ENCODE measurements at places on chromosomes 12 and 14. TPM values are rescaled to one million over a fixed set of nuclear protein-coding genes. Genes with fewer than 3 reads are reported as not detected.
A peak's percentile ranks its signal among the peaks of the same experiment; 100 is the strongest.

GRCh38 chr14:100056431-100056830 lies 8.8 kb upstream of the EVL start:
- no peak for DNase-seq

GRCh38 chr12:129534966-129535750 lies 368.7 kb downstream of the TMEM132D start:
- no peak for DNase-seq

- DNase-seq: no peak
These were observed 15.2 kb downstream of the MED6 start for GRCh38 chr14:70585231-70585630.

GRCh38 chr14:85079842-85080730 lies 449.9 kb upstream of the FLRT2 start:
- DNase-seq: no peak

- no peak for DNase-seq
These were observed 1027.4 kb downstream of the FSCB start for GRCh38 chr14:43479596-43480195.

GRCh38 chr12:113114447-113115178 lies 20.9 kb downstream of the RASAL1 start:
- DNase-seq: no peak

- DNase-seq: no peak
These were observed 289.5 kb downstream of the TMEM132D start for GRCh38 chr12:129614221-129614885.

DNA sequence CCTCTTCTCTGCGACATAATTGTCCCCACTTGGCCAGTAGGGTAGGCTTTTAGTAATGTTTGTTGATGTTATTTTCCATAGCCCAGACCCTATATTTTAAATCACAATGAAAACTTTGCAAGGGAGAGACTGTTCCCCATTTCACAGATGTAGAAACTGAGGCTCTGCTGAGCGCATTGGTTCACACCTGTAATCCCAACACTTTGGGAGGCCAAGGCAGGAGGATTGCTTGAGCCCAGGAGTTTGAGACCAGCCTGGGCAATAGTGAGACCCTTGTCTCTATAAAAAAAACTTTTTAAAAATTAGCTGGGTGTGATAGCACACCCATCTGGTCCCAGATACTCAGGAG lies 114.8 kb downstream of the DIP2B start:
- no peak for DNase-seq

DNA sequence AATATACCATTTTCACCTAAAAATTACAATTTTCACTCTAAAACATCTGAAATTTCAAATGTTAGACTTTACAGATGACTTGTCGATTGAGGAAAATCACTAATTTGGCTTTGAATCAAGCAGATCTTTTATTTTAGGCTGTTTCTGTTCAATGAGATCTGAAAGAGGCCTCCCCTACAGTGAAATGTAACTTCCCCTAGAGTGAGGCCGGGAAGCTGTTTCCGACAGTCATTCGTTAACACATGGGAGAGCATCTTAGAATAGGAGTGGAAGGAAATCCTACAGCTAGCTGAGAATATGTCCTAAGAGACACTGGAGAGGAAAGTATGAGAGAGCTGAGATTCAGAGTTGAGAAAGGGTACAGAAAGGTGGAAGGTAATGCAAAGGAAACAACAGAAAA lies 5.7 kb upstream of the C14orf93 start:
- DNase-seq: no peak

GRCh38 chr14:93045211-93045674 lies 70.5 kb downstream of the ITPK1 start:
- DNase-seq: no peak

GRCh38 chr12:109192358-109192757 lies 76.0 kb downstream of the ACACB start:
- no peak for DNase-seq

GRCh38 chr14:96459851-96460250 lies 42.3 kb upstream of the PAPOLA start:
- DNase-seq: no peak

- no peak for DNase-seq
These were observed 21.8 kb downstream of the HOXC4 start for GRCh38 chr12:54075409-54075808.

DNA sequence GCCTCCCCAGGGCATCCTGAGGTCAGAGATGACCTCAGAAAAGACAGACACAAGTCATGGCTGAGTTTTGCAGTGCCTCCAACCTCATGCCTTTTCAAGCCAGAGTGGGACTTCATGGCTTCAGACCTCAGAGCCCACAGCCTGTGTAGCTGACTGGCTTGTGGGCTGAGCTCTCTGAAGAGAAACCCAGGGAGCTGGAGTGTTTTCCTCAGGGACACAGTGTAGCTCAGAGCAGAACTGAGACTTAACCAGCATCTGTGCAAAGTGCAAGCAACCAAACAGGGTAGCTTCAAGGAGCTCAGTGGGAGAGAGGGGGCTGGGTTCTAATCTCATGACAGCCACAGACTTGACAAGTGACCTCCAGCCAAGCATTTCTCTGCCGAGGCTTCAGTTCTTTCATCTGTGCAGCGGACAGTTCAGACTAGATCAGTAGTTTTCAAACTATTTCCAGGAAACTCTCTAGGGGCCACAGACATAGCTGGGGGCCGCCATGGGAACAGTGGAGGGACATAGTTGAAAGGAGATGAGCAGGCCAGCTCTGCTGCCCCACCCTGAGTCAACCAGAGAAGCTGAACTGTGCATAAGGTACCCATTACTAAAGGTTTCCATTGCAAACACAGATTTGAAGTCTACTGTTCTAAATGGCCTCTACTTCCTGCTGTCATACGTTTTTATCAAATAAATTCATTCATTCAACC lies 80.0 kb downstream of the LGMN start:
- peak; percentile 57 for DNase-seq

GRCh38 chr14:26304056-26304455 lies 293.8 kb downstream of the NOVA1 start:
- no peak for DNase-seq

DNA sequence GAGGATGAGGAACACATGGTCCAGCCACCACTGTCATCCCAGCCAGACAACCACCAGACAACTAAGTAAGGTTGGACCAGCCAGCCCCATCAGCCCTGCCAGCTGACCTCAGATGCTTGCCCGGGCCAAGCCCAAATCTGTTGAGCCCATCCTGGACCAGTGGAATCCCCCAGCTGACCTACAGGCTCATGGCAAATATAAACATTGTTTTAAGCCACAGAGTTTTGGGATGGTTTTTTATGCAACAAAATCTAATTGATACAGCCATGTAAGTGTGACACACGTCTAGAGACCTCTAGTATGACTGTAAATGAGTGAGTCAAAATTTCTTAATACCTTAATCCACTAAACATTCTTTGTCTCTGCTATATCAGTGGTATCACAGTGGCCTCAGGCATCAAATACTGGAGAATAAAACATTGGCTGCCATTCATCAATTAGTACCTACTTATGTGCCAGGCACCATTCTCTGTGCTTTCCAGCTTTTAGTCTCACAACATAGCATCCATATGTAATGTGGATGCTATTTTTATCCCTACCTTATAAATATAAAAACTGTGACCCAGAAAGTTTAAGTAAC lies 24.2 kb upstream of the NT5DC3 start:
- no peak for DNase-seq

- DNase-seq: peak; percentile 15
These were observed 45.4 kb downstream of the DCAF5 start for GRCh38 chr14:69107407-69108003.

- peak; percentile 66 for DNase-seq
These were observed 240.1 kb upstream of the OR4E1 start for GRCh38 chr14:21913759-21914158.

DNA sequence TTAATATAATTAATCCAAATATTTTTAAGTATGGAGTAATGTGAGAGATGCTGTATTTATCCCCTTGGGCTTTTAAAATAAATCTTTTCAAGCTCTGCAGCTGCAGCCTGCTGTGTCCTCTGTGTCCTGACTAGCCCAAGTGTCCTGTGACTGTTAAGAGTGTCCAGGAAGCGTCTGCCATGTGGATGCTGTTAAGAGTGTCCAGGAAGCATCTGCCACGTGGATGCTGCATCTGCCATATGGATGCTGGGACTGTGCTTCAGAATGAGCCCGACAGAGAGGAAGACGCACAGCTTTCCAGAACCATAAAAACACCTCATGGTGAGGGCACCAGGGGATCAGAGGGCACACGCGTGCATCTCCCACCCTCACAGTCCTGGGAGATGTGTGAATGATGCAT lies 307.2 kb downstream of the ADGRD1 start:
- no peak for DNase-seq

Gene TBX3
- not detected for total RNA-seq

Gene SIX6
- total RNA-seq: not detected

Gene TEAD4
- 3.4 TPM for total RNA-seq

Gene KRT80
- total RNA-seq: not detected

Gene A2M
- not detected for total RNA-seq

Gene ESR2
- 0.96 TPM for total RNA-seq

Gene LRRC9
- total RNA-seq: 0.66 TPM

Gene NKX2-1
- total RNA-seq: not detected

Gene GPR137C
- total RNA-seq: 0.32 TPM

Gene ITGB7
- total RNA-seq: 105 TPM

Gene AJUBA
- 0.90 TPM for total RNA-seq

Gene CLECL1
- total RNA-seq: 6.4 TPM

Gene SERPINA12
- total RNA-seq: not detected

Data from activated naive CD8-positive, alpha-beta T cell treated with anti-CD3 and anti-CD28 coated beads for 36 hours (primary cell).